HepG2 (cell line): ENCODE measurements at places on chromosomes 12 and 14. TPM values are rescaled to one million over a fixed set of nuclear protein-coding genes. Genes with fewer than 3 reads are reported as not detected.

The CLEC7A gene
- not detected in 2 replicates for total RNA-seq

The FAR2 gene
- total RNA-seq, result not detected in 2 replicates

DNA sequence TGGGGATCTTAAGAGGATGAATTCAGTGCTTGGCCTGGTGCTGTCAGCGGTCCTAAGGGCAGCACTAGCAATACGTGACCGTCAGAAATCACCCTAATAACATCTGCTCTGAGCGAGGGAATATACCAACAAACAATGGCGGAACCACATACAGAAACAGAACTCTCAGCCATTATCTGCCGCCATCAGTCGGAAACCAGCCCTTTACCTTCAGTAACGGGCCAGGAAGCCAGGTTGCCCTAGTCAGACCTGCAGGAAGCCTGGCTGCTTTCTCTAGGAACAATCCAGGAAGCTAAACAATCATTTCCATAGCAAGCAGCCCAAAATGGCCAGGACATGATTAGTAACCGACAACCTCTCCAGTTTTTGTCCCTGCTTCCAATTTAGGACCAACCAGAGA, 5.6 kb downstream of the CDCA4 start:
- no peak for DNase-seq

DNA sequence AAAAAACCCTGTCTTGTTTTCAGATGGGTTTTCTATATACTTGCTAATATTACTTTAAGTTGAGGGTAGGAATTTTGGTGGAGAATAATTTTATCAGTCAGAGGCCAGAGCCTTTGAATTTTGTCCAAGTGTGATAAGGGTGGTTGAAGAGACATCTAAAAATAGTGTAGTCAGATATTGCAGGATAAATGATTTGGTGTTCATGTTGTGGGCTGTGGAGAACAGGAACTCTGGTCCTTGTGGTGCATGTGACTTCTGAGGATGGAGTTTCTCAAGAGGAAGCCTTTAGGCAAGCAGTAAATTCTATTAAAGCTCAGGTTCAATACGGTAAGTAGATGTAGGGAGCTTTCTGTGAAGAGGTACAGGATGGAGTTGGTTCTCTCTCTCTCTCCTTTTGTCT, 2.8 kb downstream of the ADAM21 start:
- DNase-seq, result no peak

- DNase-seq, result no peak
These were observed 2.5 kb downstream of the CARMIL3 start for GRCh38 chr14:24054324-24054641.

DNA sequence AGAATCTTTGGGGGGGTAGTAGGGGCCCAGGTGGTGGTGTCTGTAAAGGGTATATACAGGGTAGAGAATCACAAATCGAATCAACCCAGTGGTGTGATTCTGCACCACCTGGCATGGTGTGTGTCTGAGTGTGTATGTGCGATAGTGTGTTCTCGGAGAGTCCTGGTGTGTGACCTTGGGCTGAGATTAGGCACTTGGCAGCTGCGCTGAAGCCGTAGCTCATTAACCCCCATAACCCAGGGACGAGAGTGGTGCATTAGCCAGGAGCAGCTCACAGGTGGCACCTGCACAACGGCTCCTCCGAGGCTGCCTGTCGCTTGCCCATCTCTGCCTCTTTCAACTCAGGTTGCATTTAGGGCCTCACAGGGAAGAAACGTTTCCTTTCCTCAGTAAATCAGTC, 15.6 kb upstream of the TESC start:
- DNase-seq, result no peak

DNA sequence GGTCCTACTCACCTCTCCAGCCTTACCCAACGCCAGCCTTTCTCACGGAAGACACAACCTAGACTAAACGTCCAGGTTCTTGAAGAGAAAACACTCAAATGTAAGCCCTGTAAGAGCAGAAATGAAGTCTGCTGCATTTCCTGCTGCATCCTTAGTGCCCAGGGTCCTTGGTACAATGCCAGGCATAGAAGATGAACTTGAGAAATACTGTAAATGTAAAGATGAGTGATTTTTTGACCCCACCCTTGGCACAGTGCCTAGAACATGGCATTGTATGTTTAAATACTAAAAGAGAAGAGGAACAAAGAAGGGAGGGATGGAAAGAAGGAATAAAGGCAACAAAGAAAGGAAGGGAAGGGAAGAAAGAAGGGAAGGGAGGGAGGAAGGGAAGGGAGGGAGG, 514.6 kb downstream of the MED13L start:
- DNase-seq, result no peak
